ENCODE measurements at places on chromosomes 2 and 18.

GRCh38 chr2:85278361-85278760 is 49.4 kb downstream of the TGOLN2 start:
- DNase-seq: no peak

- no peak for DNase-seq
These were observed 22.3 kb downstream of the SLC35F5 start for GRCh38 chr2:113734185-113734584.

- DNase-seq: no peak
These were observed 31.2 kb upstream of the EN1 start for GRCh38 chr2:118878531-118879149.

- no peak for DNase-seq
These were observed 32.8 kb downstream of the FSIP2 start for GRCh38 chr2:185771396-185771795.

GRCh38 chr2:38170067-38170466 is 94.1 kb upstream of the CYP1B1 start:
- DNase-seq: no peak

DNA sequence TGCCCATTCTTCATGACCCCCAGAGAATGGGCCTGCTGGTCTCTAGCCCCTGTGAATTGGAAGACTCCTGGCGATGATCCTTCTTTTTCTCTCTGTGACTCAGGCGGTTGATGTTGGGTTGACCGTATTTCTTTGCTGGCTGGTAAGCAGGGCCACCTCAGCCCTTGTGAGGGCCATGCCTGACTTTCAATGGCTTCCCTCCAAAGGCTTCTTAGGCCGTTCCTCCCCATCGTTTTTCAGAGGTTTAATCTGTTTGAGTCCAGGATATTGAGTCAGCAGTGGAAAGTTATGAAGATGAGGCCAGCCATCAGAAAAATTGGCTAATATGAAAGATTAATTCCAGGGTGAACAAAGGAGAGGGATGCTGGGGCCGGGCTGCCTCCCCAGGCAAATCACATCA is 13.6 kb downstream of the HPCAL1 start:
- DNase-seq: no peak

DNA sequence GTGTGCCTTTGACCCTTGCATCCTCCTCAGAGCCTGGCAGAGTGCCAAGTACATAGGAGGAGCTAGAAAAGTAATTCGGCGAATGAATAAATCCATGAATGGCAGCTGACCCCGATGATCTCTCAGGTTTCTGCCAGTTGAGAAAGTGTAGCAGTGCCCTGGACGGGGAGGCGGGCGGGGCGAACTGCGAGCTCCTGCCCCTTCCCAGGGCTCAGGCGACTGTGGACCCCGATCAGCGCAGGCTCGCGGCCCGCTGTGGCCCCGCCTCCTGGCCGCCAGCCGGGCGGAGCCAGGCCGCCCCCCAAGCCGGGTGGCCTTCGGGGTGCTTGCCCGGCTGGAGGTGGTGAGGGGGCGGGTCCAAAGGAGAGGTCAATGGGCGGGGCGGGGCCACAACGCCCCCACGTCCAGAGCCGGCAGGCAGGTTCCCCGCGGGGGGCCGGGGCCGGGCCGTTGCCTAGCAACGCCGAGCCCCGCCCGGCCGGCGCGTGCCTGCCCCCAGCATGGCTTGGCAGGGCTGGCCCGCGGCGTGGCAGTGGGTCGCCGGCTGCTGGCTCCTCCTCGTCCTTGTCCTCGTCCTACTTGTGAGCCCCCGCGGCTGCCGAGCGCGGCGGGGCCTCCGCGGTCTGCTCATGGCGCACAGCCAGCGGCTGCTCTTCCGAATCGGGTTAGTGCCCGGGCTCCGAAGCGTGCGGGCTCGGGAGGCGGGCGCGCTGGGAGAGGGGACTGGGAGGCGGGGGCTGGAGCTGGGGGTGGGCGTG is 30.6 kb upstream of the TMBIM1 start:
- DNase-seq: no peak

DNA sequence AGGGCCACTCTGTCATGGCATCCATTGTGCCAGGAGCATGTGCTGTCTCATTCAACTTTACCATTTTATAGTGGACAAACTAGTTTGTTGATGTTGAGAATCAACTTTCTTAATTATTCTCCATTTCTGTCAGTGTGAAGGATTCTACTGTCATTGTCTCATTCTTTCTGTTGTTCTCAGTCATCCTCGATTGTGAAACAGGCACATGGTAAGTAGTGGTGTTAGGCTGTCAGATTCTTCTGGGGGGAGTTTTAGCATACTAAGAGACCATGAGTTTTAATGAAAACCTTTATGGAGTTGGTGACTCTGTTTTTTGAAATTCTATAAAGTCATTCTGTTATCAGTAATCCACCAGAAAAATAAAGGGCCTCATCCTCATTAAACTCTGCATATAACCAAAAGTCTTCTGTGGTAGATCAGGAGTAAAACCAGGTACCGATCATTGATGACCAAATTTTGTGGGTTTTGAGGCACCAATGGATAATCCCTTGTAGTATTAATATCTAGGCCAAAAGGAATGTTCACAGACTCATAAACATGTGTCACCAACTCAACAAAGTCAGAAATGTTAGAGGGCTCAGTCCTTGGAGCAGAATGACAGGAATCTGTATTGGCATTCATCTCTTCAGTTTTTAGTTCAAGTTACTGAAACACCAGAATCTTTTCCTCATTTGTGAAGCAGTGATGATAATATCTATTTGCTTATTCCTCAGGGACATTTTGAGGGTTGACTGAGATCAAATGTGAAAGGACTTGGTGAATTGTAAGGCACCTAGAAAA is 73.2 kb downstream of the CERS6 start:
- no peak for DNase-seq

DNA sequence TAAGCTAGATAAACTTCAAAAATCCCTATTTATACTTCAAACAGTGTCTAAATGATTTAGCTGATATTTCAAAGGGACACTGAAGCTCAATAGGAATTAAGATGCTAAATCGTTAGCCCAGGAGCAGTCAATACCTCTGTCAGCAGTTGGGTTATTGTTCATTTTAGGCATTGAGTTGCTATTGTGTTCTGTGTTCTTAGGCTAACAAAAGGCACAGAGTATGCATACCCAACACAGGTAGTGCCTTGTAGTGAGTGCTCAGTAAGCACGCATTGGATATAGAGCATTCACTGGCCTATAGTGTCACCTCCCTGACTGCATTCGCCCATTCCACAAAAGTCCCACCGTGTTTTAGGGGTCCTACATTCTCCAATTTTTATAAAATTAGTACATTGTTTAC is 152.3 kb downstream of the PIK3C3 start:
- no peak for DNase-seq

GRCh38 chr2:199717587-199717907 is 133.4 kb downstream of the FTCDNL1 start:
- no peak for DNase-seq

- no peak for DNase-seq
These were observed 1319.3 kb upstream of the CDH2 start for GRCh38 chr18:29496152-29496680.

- DNase-seq: no peak
These were observed 98.4 kb downstream of the PXDN start for GRCh38 chr2:1645761-1646476.

- DNase-seq: no peak
These were observed 22.2 kb downstream of the TSN start for GRCh38 chr2:121777699-121778058.

DNA sequence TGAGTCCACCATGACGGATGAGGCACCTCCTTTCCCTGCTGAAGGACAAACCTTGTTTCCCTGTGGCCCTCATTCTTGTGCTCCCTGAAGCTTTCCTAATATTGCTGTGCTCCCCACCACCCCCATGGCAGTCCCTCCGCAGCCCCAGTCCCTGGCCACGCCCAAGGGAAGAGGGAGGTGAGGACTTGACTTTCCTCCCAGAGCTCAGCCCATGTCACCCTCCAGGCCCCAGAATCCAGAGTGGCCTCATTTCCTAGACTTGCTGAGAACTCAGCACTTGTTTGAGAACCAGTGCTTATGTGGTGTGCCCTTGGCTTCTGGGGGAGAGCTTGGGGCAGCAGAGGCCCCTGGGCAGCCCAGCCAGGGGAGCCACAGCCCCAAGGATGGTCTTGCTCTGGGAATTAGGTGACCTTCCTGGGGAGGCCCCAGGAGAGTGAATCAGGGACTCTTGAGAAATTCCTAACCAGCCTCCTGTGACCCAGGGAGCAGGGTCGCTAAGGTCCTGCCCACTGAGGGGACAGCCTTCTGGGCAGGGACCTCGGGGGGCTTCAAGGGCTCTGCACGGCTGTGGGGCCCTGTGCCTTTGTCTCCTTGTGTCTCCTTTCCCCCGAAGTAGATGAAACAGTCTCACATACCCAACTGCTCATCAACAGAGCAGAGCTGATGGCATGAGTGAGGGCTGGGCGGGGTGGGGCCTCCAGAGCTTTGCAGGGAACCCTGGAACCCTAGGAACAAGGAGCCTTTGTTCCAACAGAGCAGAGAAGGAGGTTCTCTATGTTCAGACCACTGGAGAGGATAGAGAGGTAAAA is 27.9 kb downstream of the PSD4 start:
- no peak for DNase-seq

Measured in activated naive CD4-positive, alpha-beta T cell treated with anti-CD3 and anti-CD28 coated beads, Interleukin-2, amount 50 U/mL, for 72 hours (primary cell).